ENCODE measurements at places on chromosomes 12 and 14. TPM values are rescaled to one million over a fixed set of nuclear protein-coding genes. Genes with fewer than 3 reads are reported as not detected.

Gene KRT81
- not detected for total RNA-seq

Gene RPL10L
- total RNA-seq, result not detected

Gene CLEC7A
- 7.9 TPM for total RNA-seq

Gene NANOG
- 13.3 TPM for total RNA-seq

Gene KRT77
- 2.5 TPM for total RNA-seq

Gene AQP6
- not detected for total RNA-seq

Gene CELA1
- total RNA-seq, result not detected

Gene MUCL1
- total RNA-seq, result not detected

Gene VRTN
- total RNA-seq, result not detected

Gene HOXC11
- total RNA-seq, result not detected
